Hippocampal formation (tissue), 2 donors: ENCODE measurements at places on chromosomes 12 and 14.

DNA sequence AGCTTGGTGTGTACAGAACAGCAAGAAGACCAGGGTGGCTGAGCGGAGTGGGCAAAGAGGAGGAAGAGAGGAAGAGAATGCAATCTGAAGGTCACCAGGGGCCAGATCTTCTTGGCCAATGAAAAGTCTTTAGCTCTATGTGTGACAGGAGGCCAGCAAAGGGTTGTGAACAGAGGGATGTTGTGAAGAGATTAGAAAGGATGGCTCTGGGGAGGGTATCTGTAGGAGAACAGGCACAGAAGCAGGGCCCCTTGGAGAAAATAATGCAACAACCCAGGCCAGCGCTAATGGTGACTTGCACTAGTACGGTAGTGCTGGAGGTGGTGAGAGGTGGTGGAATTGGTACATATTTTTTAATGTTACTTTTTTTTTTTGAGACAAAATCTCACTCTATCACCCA lies 97.2 kb downstream of the NT5DC3 start:
- DNase-seq, result no peak

GRCh38 chr14:74610199-74610865 lies 1.7 kb downstream of the LTBP2 start:
- no peak for DNase-seq

DNA sequence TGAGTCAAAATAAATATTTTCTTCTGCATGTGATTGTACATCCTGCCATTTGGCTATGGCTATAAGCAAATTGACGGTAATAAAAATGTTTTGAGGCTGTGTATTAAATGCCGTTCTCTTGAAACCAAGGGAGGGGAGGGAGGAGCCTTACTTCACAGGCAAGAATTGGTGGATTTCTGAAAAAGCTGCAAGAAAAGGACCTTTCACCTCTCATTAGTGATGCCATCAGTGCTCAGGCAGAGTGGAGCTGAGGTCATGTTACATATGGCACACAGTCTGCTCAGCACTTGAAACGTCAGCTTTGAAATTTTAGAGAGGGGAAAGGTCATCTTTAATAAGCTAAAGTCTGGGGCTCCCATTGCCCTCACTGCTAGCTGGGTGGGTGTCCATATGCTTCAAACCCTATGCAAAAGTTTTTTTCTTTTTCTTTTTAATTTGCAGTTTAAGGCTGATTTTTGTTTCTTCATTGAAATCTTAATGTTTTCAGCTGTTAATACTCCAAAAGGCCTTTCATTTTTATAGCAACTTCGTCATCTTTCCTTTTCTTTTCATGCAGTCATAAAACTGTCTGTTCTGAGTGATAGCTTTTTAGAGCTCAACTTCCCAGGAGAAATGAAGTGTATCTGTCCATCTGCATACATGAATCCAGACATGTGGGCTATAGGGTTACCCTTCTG lies 9.8 kb upstream of the SIX1 start:
- no peak for DNase-seq

- DNase-seq, result no peak
These were observed 447.6 kb upstream of the SEL1L start for GRCh38 chr14:81981307-81981675.

- no peak for DNase-seq
These were observed 34.5 kb downstream of the SSPN start for GRCh38 chr12:26229910-26230309.

DNA sequence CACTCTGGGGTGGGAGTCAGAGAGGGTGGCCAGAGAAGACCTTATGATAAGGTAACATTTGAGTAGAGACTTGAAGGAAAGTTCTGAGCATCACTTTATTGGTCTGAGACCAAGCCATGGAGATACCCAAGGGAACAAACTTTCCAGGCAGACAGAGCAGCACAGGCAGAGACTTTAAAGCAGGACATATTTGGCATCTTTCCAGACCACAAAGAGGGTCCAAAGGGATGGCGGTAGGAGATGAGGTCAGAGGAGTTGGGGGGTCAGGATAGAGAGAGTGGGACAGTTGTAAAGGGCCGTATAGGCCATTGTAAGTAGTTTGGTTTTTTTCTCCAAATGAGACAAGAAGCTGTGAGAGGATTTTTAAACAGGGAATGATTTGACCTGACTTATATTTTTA lies 344.4 kb downstream of the SEC23A start:
- DNase-seq, result no peak

GRCh38 chr12:11067514-11067913 lies 5.4 kb upstream of the TAS2R46 start:
- no peak for DNase-seq

GRCh38 chr12:106580671-106581508 lies 1.9 kb upstream of the RFX4 start:
- no peak for DNase-seq

DNA sequence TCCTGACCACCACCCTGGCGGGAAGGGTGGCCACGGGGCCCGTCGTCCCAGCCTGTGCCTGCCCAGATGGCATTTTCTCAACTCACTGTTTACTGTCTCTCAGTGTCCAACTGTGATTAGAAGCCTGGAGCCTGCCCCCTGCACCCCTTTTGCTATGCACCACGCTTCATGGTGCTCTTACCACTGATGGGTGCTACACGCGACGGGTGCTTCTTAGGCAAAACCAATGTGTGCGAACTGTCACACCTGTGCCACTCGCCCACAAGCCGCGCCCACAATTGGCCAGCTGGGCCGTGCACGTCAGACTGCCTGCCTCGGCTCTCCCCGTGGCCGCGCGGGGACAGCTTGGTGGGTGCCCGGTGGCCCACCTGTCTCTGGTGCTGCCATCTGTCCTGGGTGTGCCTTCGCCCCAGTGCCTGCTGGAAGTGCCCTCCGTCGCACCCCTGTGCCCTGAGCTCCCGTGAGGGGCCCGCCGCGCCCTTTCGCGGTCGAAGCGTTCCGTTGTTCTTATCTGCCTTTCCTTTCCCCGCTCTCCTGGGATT lies 15.1 kb upstream of the AMN start:
- no peak for DNase-seq

- peak; percentile 33 for DNase-seq
These were observed 290.2 kb downstream of the PRKD1 start for GRCh38 chr14:29637411-29637810.

DNA sequence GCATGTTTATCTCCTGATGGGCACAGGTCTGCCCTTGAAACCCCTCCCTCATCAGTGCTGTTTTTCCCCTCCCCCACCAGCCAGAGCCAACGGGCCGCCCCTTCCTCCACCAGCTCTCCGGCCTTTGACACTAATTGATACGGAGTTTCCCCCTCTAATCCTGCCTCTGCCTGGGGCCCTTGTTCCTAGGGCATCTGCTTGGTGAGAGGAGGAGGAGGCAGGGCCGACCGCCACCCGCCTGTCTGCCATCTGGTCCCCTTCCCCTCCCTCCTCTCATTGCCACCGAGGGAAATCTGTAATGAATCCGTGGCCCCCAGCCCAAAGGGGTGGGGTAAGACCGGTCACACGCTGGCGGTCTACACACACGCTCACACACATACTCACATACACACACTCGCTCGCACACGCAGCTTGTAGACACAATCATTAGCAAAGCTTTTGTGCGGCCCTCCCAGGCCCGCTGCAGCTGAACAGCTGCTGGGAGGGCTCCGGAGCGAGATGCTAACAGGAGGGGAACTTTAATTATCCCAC lies 27.4 kb downstream of the SRRM4 start:
- DNase-seq, result no peak

DNA sequence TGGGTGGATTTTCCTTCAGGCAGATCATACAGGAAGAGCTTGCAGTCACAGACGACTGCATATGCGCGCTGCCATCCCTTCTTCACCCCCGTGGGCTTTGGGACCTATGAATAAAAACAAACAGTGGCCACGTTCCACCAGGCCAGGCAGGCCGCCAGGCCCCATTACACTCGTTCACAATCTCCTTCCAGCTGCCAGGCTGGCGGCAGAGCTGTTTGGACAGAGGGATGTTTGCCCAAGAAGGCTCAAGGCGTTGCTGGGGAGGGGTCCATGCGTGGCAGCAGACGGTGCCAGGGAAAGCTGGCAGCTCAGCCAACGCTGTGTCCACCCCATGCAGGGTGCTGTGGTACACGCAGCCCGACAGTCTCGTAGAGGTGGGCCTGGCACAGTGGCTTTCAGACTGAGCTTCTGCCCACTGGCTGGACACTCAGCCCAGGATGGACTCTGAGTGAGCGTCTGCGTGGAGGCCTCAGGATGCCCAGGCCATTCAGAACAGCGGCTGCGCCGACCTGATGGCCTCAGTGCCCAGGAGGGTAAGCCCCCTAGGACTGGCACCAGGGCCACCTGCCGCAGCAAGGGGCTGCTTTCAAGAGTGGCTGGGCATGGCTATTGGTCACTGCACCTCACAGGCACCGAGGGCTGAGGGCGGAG lies 27.5 kb downstream of the AMN start:
- peak; percentile 79 for DNase-seq

DNA sequence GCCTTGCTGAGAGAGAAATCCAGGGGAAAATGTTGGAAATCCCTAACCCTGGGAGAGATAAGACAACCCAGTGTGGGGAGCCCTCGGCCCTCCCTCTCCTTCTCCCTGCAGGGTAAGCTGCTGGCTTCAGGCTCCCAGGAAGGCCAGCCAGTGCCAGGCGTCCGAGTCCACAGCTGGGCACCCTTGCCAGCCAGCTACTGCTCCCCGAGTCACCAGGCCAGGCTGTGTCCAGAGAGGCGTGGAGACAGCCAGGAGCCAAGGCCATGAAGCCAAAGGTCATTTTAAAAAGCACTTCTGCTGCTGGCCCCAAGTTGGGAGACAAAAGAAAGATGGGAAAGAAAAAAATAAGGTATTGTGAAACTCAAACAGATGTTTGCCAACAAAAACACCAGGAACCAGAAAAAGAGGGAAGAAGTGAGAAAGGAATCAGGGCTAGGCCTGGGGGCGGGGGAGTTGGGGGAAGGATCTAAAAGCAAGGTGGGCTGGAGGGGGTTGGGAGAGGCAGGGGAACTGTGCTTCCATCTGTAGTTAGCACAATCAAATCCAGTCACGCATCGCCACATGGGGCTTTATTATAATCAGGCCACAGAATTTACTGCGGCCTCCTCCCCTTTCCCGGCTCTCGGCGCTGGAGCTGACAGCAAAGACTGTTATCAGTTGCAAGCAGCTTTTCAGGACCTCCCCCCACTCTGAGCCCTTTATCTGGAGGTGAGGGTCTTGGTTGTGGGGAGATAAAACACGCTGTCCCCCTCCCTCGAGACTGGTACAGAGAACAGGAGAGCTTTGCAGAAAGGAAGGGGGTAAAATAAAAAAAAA lies 33.5 kb downstream of the RBM19 start:
- peak; percentile 66 for DNase-seq

DNA sequence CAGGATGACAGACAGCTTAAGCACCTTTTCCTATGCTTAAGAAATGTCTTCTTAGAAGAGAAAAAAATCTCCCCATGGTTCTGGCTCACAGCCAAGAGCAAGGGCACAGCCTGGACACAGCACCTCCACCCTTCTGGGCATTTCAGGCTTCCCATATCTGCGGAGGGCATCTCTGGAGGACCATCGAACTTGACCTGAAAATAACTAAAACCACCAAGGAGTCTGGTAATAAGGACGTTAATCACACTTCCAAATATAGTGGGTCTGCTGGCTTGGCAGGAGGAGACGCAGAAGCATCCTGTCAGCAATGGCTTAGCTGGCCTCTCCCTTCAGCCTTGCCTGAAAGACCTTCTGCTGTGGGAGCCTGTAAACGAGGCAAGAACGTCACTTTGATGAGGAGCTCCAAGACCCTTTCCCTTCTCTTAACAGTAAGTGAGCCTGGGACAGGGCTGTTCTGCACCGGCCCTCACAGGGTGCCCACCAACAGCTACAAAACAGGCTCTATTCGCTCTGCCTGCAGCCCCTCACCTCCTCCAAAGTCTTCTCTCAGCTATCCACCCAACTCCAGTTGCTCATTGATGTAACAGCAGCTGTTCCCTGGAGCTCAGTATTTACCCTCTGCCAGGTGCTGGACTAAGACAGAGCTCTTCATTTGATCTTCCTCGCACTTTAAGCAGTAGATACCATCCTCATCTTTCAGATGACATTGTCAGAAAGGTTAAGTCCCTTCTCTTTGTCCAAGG lies 13.2 kb downstream of the SETD3 start:
- DNase-seq, result no peak

GRCh38 chr14:78327426-78328221 lies 157.5 kb downstream of the NRXN3 start:
- no peak for DNase-seq

DNA sequence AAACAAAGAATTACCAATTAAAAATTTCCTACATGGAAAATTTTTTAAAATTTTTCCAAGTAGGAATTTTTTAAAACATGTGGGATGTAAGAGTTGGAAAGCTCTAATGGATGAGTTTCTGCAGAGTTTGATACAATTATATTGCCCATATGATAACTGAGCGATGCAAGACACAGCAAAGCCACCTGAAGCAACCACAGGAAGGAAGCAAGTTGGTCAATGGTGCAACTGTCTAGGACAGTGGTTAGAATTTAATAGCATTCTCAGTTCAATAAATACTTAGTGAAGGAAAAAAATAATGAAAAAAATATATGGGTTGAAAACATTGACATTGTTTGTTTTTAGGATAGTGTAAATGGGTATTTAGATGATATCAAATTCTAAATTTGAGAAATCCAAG lies 178.6 kb upstream of the GARIN2 start:
- no peak for DNase-seq

DNA sequence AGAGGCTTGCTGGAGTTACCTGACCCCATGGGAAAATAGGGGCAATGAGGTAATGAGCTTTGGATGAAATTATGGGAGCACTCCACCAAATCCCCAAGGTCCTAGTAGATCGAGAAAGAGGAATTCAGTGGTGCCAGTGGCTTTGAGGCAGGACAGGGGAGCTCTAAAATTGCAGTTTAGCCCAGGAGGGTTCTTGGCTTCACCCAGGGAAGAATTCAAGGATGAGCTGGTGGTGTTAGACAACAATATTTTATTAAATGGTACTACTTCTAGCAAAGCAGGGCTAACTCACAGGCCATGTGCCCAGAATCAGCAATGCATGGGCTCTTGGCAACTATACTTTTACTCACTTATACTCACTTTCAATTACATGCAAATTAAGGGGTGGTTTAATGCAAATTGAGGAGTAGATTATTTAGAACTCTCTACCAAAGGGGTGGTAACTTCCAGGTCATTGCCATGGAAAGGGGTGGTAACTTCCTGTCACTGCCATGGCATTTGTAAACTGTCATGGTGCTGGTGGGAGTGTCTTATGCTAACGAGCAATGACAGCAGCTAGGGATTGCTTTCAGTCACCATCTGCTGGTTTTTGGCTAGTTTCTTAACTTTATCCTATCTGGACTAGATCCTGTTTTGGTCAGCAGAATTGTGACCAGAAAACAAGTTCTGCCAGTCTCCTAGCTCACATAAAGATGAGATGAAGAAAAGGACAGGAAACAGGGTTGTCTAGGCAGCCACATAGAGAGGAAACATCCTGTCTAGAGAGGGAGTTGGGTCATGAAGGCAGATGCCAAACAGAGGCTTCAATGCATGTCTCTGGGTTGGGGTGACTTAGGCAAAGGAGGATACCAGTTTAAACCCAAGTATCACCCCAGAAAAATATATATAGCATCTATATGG lies 64.7 kb downstream of the ZNF641 start:
- no peak for DNase-seq

GRCh38 chr12:97630875-97631274 lies 168.3 kb downstream of the RMST start:
- DNase-seq, result no peak

GRCh38 chr14:100421756-100422470 lies 98.8 kb downstream of the SLC25A47 start:
- no peak for DNase-seq
